ENCODE measurements at places on chromosomes 16 and 17.
A peak's percentile ranks its signal among the peaks of the same experiment; 100 is the strongest.

DNA sequence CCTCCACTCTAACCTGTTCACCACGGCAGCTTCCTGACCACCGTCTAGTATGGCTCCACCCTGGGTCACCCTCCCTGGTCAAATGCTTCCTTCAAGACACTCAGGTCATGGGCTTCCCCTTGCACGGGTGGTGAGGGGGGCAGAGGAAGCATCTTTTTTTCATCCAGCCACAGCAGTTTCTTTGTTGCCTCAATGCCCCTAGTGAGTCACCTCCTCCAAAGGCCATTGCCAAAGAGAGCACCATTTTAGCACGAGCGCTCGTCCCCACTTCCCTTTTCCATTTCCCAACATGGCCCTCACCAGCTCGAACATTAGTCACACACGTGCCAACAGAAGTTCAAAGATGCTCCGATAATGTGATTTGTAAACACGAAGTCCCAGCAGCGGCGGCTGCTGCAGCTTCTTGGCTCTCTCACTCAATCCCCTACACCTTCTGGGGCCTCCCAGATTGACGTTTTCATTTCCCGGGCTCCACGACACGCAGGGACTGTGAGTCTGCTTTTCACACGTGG lies 134.6 kb downstream of the GAS7 start:
- DNase-seq = no peak

DNA sequence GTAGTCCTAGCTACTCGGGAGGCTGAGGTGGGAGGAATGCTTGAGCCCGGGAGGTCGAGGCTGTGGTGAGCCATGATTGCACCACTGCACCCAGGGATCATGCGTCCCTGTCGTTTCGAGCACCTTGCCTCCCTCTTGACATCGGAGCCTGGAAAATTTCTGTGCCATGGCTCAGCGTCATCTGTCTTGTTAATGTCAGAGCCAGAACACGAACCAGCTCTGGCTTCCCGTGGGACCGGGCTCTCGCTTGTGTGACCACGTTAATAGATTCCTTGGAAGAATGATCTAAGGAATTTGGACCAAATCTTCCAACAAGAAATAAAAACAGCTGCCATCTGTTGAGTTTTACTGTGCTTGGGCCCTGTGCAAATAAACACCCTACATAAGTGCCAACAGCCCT lies 117.7 kb downstream of the ABCC1 start:
- peak; percentile 55 for DNase-seq

DNA sequence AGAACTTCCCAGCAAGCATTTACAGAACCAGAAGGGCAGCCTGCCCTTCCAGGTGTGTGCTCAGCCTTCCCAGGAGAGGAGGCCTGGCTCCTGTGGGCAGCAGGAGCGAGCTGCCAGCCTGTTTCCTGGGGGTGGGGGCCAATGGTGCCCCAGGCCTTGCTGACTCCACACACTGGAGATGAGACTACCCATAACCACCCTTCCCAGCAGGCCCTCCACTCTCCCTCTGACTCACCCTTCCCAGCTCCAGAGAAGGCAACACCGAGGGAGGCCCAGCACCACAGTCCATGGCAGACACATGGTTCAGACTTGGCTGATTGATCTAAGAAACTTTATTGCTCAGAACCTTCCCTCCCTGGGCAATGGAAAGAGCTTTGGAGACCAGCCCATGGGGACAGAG lies 1.8 kb upstream of the PRSS53 start:
- no peak for DNase-seq

DNA sequence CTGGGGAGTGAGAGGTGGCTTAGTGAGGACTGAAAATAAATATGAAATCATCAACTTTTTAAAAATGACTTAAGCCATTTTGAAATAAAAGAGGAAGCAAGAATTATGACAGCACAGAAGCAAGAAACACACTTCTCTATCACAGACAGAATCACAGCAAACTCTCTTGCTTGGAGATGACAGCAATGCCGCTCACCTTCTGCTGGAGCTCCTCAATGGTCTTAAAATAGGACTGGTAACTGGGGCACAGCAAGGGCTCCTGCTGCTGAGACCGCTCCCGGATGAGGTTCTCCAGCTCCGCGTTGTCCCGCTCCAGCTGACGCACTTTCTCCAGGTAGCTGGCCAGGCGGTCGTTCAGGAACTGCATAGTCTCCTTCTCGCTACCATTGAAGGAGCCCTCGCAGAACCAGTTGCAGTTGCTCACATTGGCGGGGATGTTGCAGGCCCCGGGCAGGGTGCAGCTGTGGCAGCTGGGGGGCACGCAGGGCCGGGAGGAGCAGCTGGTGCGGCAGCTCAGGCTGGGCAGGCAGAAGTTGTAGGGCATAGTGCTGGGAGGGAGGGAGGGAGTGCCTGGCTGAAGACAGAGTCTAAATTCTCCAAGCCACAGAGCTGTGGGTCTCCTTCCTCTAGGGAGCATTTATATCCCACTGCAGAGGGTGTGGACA lies at the start of gene KRT31:
KRT31 (minus strand) TSS at position 613 of the 665 bp plus-strand sequence; CDS start at position 544, 69 bp downstream.
- DNase-seq = no peak

GRCh38 chr16:58859958-58860669 lies 126.0 kb upstream of the GOT2 start:
- DNase-seq = no peak

Measured in NCI-H69 (cell line).